Right ventricle myocardium inferior (tissue), 1 donor: ENCODE measurements at places on chromosomes 12 and 14.

DNA sequence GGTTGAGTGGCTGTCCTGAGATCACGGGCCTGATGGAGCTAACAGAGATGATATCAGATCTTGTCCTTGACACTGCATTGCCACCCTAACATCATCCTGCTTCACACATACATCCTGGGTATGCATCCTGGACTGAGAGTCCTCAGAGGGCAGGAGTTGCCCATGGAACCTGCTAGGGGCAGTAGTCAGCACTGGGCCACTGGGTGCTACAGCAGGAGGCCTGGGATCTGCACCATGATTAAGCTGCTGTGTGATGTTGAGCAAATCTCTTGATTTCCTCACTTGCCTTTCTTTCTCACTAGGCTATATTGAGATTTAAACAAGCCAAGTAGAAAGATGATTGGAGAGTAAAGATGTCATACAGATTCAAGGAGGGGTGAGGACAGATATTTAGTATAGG lies 22.1 kb upstream of the EIF4B start:
- no peak for DNase-seq

DNA sequence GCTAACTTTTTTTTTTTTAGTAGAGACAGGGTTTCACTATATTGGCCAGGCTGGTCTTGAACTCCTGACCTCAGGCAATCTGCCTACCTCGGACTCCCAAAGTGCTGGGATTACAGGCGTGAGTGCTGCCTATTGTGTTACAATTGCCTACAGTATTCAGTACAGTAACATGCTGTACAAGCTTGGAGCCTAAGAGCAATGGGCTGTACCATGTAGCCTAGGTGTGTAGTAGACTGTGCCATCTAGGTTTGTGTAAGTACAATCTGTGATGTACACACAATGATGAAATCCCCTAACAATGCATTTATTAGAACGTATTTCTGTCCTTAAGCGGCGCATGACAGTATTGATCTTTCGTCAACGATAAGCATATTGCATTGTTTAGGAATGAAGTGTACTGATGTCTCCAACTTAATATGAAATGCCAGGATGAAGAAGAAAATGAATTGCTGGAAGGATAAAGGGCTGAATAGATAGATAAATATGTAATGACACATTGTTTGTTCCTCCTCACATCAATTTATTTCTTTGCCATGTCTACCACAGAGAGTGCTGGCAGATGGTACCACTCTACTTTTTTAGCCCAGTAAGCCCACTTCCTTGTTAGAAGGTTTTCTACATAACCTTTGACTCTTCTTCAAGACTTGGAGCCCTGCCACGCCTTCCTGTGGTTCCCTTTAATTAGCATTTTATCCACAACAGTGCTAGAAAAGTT lies 467.5 kb downstream of the VRK1 start:
- no peak for DNase-seq

DNA sequence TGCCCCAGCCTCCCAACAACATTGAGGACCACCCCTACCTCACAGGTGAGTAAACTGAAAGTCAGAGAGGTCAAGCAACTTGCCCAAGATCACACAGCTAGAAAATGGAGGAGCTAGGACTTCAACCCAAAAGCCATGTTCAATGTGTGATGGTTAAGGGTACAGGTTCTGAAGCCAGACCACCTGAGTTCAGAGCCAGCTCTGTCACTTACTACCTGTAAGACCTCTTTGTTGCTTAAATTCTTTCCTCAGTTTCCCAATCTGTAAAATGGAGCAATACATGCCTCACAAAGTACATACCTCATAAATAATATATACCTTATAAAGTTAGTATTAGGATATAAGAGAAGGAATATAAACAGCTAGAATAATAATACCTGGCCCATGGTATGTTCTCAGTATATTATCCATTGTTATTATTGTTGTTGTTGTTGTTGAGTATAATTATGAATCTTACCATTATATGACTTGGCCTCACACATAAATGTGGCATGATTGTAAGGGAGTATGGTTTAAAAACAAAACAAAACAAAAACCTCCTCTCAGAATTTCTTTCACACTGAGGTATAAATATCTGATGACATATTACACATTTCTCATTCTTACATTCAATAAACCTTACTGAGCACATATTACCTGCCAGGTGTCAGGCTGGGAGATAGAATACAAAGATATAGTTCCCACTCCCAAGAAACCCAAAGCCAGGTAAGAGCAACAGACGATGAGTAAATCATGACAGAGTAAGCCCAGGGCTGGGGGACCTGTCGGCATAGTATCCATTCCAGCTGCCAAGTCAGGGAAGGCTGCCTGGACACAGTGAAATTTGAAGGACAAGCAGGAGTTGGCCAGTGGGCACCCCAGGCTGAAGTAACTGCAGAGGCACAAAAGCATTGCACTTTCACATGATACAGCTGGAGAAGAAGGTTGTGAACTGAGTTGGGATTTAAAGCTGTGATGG lies 19.6 kb downstream of the CMKLR1 start:
- no peak for DNase-seq

- no peak for DNase-seq
These were observed 621.2 kb upstream of the FBXO33 start for GRCh38 chr14:40053416-40053815.

DNA sequence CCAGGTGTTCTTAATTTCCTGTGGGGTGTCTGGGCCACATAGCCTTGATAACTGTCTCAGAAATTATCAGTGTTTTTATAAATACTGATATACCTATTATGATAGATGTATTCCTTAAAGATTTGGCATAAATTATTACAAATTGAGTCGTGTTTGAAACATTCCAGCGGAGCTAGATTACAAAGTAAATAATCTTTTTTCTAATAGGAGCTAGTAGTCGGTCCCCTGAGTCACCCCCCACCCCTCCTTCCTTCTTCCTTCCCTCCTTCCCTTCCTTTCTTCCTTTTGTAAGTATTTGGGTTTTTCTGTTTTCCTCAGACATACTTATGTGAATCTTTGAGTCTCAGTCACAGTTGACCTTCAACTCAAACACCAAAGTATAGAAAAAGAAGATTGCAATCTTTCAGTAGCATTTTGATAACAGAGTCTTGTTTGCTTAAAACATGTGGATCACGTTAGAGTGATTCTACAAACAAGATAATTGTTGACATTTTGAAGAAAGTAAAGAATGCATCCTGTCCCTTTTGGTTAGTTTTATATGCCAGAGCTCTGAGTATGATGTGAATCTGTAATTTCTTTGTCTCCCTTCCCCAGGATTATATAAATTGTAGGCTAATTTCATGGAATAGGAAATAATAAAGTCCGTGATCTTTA lies 264.0 kb downstream of the FUT8 start:
- DNase-seq = no peak

GRCh38 chr14:52663850-52664249 lies 31.5 kb downstream of the ERO1A start:
- no peak for DNase-seq

- DNase-seq = no peak
These were observed 107.3 kb downstream of the ZFP36L1 start for GRCh38 chr14:68685419-68686204.

DNA sequence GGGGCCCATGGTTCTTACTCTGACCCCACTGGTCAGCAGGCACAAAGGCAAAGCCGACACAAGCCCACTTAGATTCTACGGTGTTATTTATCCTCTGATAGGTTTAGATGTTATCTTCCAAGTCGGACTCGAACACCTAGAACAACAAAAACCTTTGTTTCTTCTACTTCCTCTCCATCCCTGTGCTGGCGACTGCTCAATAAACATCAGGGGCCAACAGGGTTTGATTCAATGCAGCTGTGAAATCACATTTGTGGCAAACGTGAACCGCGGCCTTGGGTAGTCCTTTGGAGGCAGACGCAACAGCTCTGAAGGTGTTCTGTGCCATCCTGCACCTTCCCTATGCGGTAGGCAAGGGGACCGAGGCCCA lies 87.2 kb downstream of the CHGA start:
- no peak for DNase-seq

GRCh38 chr14:91419044-91419397 lies 1.4 kb upstream of the CCDC88C start:
- DNase-seq = no peak

DNA sequence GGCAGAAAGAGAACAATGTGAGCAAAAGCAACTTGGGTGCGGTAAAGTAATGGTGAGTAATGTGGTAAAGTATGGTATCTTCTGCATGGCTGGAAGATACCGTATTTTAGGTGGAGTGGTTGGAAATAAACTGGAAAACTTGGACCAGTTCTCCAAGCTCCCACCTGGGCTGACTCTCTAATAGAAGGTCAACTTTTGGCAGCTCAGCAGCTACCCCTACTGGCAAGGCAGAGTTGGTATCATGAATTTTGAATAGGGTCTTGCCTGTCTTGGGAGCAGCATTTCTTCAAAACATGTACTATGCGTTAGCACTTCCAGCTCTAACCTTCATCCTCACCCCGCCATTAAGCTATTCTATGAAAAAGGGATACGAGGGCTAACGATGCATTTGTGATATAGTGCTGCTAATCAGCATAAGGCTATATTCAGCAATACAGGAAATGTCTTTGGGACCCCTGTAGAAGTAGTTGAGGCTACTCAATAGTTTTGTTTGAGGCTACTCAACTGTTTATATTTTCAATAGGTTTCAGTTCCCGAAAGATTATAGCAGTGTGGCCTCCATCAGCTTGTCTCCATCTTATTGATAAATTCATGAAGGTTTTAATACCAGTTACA lies 276.3 kb upstream of the FAR2 start:
- no peak for DNase-seq

DNA sequence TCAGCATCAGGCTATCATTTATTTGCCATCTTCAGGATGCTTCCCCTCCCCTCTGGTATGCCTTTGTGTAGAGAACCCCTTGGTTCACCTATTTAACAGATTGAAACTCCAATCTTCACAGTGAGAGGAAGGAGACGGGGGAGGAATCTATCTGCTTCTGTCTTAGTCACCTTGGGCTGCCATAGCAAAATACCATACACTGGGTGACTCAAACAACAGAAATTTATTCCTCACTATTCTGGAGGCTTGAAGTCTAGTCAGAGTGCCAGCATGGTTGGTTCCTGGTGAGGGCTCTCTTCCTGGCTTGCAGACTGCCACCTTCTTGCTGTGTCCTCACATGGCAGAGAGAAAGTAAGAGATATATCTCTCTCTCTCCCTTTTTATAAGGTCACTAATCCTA lies 13.5 kb upstream of the EML1 start:
- DNase-seq = no peak

GRCh38 chr14:102490456-102490855 lies 19.1 kb downstream of the ANKRD9 start:
- no peak for DNase-seq

- no peak for DNase-seq
These were observed 68.5 kb downstream of the PPFIBP1 start for GRCh38 chr12:27592548-27592947.
